PC-9 (cell line): ENCODE measurements at places on chromosomes 5 and 9.

- DNase-seq: no peak
Measured at GRCh38 chr5:119338326-119338946, 17.4 kb upstream of the TNFAIP8 start.

- DNase-seq: no peak
Measured at GRCh38 chr5:6780802-6781391, 67.7 kb downstream of the TENT4A start.

DNA sequence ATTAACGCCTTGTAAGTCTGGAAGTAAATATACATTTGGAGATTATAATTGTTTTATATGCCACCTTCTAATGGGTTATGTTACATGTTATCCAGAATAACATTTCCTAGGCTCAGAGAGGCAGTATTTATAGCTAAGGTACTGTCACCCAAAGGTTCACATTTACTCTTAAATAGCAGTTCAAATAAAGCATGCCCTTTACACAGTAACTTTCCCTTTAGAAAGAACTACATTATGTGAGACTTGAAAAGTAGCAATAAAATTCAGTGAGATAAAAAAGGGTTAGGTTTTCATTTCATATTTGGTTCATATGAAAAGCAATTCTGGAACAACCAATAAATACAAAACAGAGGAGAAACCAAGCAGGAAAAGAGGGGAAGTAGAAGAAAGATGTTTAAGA, 35.1 kb downstream of the SKIC3 start:
- no peak for DNase-seq

GRCh38 chr9:4581035-4581760, 80.9 kb upstream of the PLPP6 start:
- no peak for DNase-seq

DNA sequence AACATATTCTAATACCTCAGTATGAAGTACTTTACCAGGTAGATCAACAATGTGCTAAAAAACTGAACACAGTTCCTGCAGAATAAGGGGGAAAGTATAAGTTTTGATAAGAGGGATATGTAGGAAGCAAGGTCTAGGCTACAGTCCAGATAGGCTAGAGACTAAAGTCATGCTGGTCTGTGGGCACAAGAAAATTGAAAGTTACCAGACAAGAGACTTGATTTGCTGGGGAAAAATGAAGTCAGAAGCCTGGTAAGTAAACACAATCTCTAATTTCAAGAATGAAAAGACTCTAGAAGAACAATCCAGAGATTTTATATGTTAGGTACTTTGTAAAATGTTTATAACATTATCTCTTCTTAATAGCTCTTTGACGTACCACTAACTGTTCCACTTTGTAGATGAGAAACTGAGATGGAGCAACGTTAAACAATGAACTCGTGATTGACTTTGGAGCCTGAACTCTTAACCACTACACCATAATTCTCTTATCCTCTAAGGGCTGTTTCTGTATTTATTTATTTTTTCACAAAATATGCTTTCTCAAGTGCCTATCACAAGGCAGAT, 19.5 kb downstream of the ADAMTS6 start:
- DNase-seq: no peak

DNA sequence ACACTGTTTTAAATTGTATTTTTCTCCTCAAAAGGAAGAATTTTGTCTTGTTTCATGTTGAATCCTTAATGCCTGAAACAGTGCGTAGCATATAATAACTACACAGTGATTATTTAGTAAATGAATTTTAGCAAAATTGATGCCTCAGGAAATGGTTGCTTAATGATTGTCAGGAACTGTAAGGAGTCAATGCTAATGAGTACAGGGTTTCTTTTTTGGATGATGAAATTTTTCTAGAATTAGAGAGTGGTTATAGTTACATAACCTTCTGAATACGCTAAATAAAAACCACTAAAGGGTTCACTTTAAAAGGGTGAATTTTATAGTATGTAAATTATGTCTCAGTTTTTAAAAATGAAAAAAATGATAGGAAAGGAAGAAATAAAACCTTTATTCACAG, 14.9 kb downstream of the FAM151B start:
- no peak for DNase-seq

DNA sequence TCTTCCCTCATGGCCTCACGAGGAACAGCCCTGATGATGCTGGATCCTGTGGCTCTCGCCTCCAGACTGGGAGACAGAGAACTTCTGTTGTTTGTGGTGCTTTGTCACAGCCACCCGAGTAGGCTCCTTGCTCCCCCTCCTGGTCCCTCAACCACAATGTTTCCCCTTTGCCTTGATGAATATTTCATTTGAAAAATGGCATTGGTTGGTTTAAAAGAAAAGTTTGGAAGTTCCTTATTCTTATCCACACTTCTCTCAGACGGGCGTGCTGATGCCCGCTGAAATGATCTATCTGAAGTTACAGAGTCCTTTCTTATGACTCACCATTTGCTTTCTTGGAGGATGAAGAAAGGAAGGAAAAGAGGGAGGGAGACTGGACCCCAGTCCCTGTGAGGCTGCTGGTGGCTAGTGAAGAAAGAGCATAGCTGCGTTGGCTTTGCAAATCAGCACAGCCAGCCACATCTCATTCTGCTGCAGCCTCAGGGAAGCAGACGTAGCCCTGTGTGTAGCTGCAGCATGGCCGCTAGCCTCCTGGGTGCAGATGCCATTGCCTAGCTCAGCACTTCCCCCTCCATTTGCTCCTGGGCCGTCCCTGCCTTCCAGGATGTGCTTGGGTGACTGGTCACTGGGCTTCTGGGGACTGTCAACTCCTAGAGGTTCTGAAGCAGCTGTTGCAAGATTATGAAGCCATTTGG, 185.9 kb downstream of the ERCC6L2 start:
- DNase-seq: no peak

DNA sequence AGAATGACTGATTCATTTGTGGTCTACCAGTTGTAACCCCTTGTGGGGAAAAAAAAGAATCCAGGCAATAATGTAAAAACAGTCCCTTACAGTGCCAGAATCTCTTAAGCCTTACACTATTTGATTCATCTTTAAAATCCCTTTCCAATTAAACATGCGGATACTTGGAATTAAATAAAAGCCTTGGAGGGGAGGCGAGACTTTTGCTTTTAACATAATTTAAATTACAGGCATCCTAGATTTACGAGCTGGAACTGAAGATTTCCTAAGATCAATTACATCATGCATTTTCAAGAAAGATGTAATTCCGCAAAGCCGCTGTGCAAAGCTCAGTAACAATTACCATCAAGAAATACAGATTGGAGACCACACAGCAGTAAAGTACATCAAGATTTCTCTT, 370.2 kb downstream of the MTRR start:
- DNase-seq: no peak

DNA sequence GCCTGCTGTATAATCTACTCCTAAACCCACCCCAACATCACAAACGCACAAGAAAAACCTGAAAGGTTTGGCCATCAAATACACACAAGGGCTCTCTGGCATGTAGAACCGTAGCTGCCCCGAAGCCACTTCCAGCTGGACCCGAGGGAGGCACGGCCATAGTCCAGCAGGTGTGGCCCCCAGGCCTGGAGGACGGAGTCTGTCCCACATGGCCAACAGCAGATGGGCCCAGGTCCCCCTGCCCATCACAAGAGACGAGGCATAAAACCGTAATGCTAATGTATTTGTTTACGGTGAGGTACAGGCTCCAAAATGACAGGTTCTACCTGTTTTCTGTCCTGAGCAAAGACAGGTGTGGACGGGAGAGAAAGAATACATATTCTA, 234.2 kb downstream of the SYK start:
- no peak for DNase-seq

- DNase-seq: no peak
Measured at GRCh38 chr5:125251703-125252102, 505.3 kb upstream of the ZNF608 start.

DNA sequence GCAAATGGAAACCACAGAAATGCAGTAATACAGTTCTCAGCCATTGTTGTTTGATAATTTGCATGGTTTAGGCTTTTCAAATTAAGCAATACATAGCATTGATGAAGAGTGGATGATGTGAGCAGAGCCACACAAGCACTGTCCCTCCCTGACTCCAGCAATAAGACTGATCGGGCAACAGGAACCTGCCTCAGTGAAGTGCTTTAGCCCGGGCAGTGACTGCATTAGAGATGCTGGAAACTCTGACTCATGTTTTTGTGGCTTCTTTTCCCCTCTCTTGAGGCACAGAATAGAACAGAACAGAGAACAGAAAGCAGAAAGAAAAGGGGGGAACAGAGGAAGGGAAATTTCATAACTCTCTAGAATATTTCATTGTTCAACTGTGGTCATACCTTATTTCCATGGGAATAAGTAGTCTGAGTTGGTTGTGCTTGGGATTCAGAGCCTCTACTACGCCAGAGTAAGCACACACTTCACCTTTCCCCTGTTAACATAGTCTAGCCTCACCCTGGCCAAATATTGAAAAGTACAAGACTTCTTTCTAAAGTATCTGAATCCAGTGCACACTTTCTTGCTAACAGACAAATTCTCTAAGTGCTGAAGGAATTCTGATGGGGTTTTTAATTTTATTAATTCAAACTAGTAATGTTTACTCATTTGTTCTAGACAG, 164.8 kb upstream of the VCAN start:
- no peak for DNase-seq

GRCh38 chr5:91632871-91633270, 249.8 kb upstream of the ARRDC3 start:
- no peak for DNase-seq

- no peak for DNase-seq
Measured at GRCh38 chr9:78676009-78676408, 379.1 kb downstream of the PSAT1 start.

DNA sequence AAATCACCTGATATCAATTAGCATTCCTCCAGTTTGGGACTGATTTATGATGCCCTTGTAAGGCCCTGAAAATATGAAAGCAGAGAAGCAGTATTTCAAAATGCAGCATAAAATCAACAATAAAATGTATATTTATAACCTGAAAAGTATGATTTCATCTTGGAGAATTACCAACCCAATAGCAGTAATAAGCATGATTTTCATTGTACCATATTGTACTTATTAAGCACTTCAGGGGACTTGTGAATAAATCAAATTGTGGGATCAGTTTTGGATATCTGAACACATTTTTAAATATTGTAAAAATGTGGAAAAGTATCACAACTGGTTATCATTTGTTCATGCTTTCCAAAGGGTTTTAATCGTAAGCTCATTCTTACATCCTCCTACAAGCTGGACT, 250.8 kb downstream of the DMRT2 start:
- no peak for DNase-seq

DNA sequence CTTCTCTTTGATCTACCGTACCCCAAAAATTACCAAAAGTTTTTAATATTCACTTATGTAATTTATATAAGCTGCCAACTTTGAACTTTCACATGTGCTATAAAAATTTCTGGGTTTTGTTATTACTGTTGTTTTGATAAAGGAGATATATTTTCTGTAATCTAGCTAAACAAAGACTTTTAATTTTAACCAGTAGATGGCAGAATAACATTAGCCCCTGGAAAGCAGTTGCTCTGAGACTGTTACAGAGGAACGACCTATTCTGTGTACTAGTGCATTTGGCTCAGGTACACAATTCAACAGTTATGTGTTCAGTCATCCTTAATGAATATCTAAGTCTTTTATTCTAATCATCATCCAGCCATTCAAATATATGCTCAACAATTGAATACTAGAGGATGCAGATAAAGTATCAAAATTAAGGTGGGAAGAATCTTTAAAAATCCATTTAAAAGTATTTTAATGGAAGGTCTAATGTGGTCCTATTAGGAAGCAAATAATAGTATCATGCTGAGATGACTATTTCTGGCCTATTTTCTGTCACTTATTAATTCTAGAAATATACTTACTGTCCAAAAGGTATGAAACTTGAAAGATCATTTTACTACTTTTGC, 8.6 kb downstream of the KLHL9 start:
- no peak for DNase-seq

- no peak for DNase-seq
Measured at GRCh38 chr5:155480731-155481131, 467.2 kb downstream of the KIF4B start.

- no peak for DNase-seq
Measured at GRCh38 chr9:124132671-124133147, 121.1 kb downstream of the LHX2 start.

- no peak for DNase-seq
Measured at GRCh38 chr9:108138516-108138915, 648.9 kb upstream of the KLF4 start.

- DNase-seq: no peak
Measured at GRCh38 chr5:44727100-44727499, 81.6 kb upstream of the MRPS30 start.

DNA sequence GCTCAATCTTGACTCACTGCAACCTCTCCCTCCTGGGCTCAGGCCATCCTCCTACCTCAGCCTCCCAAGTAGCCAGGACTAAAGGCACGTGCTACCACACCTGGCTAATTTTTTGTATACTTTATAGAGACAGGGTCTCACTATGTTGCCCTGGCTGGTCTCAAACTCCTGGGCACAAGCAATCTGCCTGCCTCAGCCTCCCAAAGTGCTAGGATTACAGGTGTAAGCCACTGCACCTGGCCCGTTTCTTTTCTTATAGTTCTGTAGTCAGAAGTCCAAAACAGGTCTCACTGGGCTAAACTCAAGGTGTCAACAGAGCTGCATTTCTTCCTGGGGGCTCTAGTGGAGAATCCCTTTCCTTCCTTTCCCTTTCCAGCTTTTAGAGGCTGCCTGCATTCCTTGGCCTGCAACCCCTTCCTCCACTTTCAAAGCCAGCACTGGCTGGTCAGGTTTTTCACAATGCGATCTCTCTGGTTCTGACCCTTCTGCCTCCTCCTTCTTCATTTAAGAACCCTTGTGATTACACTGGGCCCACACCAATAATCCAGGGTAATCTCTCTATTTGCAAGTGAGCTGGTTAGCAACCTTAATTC, 16.3 kb downstream of the IRF1 start:
- no peak for DNase-seq

DNA sequence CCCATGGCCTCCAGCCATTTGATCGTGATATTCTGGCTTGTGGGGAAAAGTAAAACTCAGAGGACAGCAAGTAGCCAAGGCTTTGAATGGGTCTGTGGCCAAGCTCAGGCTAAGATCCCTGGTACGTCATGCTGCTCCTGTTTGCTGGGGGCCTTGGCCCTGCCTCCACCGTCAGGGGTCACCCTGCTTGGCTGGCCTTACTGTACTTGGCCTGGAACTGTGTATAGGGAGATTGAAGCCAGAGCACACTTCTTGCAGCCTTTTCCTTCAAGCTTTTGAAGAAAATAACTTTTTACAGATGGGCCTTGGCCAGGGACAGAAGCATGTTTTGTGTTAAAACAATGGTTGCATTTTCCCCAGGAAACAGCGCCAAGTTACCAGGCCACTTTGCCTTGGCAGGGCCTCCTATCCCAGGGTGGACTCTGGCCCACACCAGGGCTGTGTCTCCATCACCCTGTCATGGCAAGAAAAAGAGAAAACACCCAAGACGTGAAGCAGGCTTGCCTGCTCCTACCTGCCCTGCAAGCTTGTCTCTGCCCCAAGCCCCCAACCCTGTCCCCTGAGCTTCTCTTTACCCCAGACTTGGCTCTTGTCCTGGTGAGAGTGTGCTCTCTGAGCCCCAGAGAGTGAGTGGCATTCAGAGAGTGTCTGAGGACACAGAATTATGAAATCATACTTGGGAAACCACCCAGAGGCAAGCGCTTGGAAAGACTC, 286.9 kb downstream of the GADD45G start:
- DNase-seq: no peak

- no peak for DNase-seq
Measured at GRCh38 chr9:89488936-89489335, 9.0 kb downstream of the SEMA4D start.
